ENCODE measurements at places on chromosomes 7 and 10.

GRCh38 chr10:88879534-88880281 is at the start of gene STAMBPL1:
STAMBPL1 (plus strand) TSS chr10:88880245; CDS start chr10:88901709, 21,464 bp downstream.
- peak; percentile 67 for DNase-seq

DNA sequence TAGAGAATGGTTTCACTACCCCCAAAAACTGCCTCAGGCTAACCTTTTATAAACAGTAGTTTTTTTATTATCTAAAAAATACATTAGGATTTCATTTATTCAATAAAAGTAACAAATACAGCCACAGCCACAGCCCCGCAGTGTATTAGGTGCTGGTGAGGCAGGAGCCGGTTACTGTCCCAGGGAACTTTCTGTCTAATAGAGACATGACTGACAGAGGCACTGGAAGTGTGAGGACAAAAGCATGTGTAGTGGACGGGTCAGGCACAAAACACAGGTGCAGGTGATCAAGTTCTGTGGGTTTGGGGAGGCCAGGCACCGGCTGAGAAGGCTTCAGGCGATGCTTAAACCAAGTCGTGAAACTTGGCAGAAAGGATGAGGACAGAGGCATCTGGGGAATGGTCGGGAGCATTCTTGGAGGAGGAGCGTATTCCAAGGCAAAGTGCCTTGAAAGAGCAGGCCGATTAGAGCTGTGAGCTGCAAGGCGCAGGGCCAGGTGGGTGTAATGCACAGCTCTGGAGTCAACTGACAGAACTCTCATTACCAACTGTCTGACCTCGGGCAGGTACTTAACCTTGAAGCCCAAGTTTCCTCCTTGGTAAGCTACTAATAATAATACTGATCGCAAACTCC is 138.2 kb downstream of the USP6NL start:
- DNase-seq = no peak

DNA sequence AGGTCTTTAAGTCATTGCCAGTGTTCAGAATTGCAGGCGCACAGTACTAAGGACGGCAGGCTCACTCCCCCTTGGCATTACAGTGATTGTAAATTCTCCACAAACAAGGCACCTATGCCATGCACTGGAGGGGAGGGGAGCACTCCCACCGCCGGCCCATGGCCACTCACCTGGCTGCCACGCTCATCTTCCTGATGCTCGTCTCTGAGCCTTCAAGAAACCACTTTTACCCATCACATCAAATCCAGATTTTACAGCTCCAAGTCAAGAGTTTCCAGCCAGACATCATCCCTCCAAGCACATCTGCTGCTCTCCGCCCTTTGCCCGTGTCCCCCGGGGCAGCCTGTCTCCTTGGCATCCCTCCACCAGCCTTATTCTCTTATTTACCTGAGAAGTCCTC is 350.2 kb upstream of the SHH start:
- no peak for DNase-seq

DNA sequence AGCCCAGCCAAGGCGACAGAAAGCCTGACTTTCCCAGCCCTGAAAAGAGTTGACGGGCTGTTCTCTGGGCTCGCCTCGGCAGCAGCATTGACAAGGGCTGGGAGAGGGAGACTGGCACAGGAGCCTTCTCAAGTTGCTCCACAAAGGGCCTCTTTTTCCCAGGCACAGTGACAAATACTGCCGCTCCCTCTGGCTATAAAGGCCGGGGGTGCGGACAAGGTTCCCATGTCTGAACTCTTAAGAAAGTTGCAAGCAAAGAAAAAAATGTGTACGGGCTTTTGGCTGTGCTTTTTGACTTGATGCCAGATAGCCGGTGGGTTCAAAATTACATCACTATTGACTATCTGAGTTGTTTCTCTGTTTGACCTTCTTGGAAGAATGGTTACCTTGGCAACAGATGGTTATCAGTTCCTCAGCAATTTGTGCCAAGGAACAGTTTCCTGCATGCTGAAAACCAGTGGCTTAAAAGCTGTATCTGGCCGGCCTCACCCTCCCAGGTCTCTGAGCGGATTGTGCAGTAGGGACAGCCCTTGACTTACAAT is 115.9 kb upstream of the EEPD1 start:
- no peak for DNase-seq

- no peak for DNase-seq
These were observed 1.7 kb upstream of the SUMF2 start for GRCh38 chr7:56062382-56062781.

- DNase-seq = no peak
These were observed 164.2 kb upstream of the DPP6 start for GRCh38 chr7:153887749-153888569.

DNA sequence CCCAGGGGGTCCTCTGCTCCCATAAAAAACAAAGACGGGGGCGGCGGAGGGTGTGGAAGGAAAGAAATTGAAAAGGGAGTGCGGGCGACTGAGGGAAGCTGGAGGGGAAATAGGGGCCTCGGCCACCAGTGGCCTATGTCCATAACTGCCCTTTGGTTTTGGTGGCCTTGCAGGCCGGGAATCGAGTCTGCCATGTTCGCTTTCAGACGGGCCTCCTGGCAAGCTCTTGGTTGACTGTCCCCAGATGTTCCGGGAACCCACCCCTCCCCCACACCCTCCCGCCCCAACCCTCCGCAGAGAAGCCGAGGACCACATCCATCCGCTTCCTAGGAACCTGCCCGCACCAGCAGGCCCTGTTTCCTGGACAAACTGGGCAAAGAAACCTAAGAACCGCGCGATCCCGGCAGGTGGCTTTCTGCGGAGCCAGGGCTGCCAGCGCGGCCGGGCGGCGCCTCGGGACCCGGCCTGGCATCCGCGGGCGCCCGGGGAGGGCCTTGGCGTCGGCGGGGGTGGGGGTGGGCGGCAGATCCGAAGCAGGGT is 20.0 kb upstream of the GATA3 start:
- no peak for DNase-seq

DNA sequence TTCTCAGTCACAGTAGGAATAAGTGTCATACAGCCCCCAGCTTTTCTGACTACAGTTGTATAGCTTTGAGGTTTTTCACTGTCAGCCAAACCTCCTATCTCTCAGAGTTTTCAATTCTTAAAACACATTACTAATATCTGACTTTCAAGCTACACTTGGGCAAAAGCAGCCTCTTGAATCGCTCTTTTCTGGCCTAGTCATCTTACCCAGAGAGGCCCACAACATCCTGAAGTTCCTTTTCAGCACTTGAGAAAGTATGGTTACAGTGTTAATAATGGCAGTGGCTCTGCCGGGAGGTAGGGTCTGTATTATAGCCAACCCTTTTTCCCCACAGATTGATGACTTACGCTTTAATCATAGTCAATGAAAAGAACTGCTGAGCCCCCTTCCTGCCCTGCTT is 181.0 kb downstream of the LRRC4 start:
- no peak for DNase-seq

DNA sequence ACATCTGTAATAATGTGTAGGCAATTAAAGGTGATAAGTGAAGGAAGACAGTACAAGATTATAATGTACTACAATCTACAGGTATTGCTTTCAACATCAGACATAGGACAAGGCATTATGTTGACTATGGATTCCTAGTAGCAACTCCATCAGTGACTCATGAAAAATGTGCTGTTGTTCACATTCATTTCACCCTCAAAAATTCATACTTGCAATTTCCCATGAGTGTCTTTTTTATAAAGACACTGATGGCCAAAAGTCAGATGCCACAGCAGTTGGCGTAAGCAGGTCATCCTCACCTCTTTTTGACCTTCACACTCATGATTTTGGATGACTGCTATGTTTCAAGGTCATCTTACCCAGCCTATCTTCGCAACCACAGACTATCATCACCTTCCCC is 100.0 kb upstream of the AMPH start:
- no peak for DNase-seq

GRCh38 chr10:99280472-99280871 is 44.8 kb upstream of the HPSE2 start:
- no peak for DNase-seq

DNA sequence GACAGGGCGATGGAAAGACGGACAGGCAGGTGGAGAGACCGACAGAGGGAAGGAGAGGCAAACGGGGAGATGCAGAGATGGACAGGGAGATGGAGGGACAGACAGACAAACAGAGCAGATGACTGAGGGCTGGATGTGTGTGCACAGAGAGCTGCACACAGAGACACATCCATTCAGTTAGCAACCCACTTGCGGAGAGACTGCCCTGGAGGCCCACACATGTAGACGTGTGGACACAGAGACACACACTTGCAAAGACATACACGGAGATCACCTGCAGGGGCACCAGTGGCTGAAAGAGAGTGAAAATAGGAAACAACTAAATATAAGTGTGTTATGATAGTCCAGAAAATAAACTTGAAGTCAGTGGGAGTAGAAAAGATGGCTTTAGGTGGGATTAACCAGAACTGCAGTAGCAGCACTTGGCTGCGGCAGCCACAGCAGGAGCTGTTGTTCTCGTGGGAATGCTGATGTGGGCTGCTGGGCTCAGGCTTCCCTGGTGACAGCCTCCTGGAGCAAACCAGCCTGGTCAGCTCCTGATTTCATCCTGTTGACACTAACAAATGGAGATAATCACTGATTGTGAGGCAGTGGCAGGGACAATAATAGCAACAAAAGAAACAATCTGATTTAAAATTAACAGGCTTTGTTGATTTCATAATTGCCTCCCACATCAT is 134.1 kb downstream of the CCNY start:
- DNase-seq = no peak

- no peak for DNase-seq
These were observed 23.0 kb upstream of the C7orf33 start for GRCh38 chr7:148567524-148567923.

GRCh38 chr10:79221110-79222051 is 125.9 kb upstream of the PPIF start:
- DNase-seq = no peak

DNA sequence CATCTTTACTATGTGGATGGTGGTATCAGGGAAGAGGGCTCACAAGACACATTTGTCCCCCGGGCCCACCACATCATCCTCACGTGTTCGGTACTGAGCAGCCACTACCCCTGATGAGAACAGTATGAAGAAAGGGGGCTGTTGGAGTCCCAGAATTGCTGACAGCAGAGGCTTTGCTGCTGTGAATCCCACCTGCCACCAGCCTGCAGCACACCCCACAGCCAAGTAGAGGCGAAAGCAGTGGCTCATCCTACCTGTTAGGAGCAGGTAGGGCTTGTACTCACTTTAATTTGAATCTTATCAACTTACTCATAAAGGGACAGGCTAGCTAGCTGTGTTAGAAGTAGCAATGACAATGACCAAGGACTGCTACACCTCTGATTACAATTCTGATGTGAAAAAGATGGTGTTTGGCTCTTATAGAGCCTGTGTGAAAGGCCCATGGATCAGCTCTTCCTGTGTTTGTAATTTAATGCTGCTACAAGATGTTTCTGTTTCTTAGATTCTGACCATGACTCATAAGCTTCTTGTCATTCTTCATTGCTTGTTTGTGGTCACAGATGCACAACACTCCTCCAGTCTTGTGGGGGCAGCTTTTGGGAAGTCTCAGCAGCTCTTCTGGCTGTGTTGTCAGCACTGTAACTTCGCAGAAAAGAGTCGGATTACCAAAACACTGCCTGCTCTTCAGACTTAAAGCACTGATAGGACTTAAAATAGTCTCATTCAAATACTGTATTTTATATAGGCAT is 9.1 kb upstream of the CSGALNACT2 start:
- no peak for DNase-seq

- no peak for DNase-seq
These were observed 29.4 kb downstream of the GRID1 start for GRCh38 chr10:86337121-86337601.

- DNase-seq = no peak
These were observed 2.8 kb downstream of the RSBN1L start for GRCh38 chr7:77699056-77699455.

- DNase-seq = no peak
These were observed 136.4 kb upstream of the ITGB1 start for GRCh38 chr10:33094263-33095051.

DNA sequence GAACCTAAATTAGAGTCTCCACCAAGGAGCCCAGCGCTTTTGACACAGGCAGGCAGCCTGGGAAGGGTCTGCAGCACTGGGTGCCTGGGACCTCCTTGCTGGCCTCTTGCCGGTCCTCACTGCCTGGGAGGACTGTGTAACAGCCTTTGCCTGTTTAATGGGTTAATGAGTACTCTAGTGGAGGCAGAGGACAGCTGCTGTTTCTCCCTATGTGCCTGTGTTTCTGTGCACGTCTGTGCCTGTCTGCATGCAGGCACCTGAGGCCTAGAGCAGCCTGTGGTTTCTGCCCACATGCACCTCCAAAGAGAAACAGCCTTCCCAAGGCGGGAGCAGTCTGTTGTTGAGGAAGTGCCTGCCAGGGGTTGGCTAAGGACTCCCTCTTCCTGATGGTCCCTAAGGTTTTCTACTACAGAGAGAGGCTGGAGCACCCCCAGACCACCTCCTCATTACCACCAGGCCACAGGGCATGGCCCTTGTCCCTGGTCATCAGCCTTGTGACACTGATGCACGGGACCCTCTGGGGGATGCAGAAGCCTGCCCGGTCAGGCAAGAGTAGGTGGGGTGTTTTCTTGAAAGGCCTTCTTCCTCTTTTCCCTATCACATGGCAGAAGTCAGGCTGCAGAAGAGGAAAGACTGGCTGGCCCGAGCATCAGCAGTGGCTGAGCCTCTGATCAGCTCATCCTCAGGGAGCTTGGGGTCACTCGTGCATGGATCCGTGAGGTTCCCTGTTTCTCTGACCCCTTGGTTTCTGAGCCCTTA is 14.2 kb downstream of the SLC29A3 start:
- no peak for DNase-seq

- DNase-seq = no peak
These were observed 11.0 kb upstream of the RSBN1L start for GRCh38 chr7:77685233-77685632.

GRCh38 chr10:119502209-119502608 is 40.3 kb downstream of the RGS10 start:
- peak; percentile 73 for DNase-seq

- DNase-seq = no peak
These were observed 50.9 kb downstream of the INPP5A start for GRCh38 chr10:132588301-132589013.

GRCh38 chr10:66852811-66853210 is 73.0 kb upstream of the LRRTM3 start:
- DNase-seq = no peak

DNA sequence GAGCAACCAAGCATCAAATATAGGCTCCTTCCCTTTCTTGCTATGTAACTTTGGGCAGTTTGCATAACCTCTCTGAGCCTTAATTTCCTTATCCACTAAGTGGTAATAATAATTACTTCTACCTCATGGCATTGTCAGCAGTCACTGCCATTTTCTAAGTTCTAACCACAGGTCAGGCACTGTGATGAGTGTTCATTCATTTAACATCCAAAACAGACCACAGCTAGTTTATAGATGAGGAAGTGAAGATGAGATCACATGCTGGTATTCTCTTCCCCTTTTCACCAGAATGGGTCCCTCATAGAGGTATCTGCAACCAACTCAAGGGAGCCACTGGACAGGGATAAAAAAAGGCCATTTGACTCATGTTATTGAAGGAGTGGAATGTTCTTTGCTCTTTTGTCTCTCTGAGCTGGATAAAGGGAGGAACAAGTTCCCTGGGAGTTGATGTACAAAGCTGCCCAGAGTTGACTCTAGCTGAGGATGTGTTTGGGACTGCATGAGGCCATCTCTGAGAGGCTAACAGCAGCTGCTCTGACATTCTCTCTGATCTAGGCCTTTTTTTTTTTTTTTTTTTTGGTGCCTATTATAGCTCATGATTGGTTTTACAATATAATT is 65.0 kb downstream of the DNAJC12 start:
- DNase-seq = no peak

GRCh38 chr7:46169384-46169755 is 248.3 kb upstream of the IGFBP3 start:
- DNase-seq = no peak

- DNase-seq = no peak
These were observed 96.2 kb downstream of the BMS1 start for GRCh38 chr10:42878821-42879195.
